ENCODE measurements at places on chromosomes 7 and 10.

- peak; percentile 73 for DNase-seq
Measured at GRCh38 chr7:139341058-139341775, at the start of gene FMC1. Gene FMC1, plus strand, starts transcription at chr7:139341337. Its CDS starts 48 bp downstream, at chr7:139341385.

GRCh38 chr10:99450624-99451498, 20.4 kb upstream of the GOT1 start:
- no peak for DNase-seq

DNA sequence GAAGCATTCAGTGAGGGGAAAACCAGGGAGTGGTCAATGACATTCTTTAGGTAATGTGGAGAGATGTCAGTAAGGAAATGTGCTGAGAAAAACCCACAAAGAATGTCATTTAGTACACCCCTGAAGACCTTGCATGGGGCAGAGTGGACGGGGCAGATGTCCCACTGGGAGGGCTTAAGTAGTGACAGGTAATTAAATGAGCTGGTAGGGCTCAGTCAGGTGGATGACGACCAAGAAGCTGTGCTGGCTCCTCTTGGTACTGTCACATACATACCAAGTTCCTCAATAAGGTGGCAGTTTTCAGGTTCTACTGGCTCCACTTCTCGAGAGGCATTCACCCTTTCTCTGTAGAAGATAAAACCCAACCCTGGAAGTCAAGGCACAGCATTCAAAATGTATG, 1.8 kb downstream of the PON3 start:
- DNase-seq: no peak

DNA sequence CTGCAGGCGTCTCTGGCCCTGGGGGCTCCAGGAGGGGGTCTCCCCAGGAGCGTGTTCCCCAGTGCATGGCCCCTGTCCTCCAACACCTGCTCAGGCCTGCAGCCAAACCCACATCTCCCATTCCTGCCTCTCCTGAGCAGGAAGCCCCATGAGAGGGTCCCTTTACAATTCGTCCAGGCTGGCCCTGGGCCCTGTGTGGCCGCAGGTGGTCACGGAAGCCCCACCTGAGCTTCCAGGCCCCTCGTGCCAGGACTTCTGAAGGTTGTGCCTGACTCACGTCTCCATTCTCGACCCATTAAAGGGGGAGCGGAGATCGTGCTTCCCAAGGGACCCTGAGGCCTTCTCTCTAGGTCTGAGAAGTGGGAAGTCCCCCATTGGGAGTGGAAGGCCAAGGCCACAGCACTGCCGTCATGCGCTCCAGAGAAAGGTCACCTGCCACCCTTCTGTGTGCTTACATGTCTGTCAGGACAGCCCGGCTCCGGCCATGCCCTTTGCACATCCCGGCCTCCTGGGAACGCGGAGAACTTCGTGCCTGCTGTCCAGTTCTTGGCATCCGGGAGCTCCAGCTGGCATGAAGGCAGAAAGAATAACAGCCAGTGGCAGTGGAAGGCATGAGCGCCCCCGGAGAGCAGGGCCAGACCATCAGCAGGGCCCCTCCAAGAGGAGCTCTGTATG, 382.3 kb downstream of the DNAJB6 start:
- DNase-seq: no peak

DNA sequence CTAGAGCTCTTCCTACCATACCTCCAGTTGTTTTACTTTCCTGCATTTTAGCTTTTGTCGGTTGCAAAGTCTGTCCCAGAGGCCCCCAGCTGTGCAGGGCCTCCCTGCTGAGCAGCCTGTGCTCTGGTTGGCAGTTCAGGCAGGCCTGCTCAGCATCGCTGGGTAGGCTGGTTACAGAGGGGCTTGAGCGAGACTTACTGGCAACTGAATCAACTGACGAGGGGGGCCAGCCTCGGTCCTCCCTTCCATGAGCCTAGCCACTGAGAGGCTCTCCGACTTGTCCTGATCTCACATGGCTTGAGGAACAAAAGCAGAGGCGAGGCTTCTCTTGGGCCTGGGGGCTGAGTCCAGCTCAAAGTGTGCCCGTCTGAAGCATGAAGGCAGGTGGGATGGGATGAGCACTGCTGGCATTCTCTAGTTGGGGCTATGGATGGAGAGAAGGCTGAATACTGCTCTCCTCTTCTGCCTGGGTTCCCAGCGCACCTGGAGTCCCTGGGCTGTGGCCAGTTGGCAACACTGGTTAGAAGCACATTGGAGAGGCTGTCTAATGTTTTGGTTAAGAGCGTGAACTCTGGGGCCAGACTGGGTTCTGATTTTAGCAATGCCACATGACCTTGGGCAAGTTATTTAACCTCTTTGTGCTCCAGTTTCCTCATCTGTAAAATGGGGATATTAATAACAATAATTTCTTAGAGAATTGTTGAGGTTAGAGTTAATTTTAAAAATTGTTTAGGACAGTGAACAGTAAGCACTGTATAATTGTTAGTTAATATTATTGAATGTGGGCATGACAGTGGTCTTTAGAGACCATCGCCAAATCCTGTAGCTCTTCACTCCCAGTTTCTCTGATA, 6.9 kb upstream of the SFRP5 start:
- no peak for DNase-seq

GRCh38 chr7:134355927-134356326, 39.2 kb upstream of the SLC35B4 start:
- no peak for DNase-seq

DNA sequence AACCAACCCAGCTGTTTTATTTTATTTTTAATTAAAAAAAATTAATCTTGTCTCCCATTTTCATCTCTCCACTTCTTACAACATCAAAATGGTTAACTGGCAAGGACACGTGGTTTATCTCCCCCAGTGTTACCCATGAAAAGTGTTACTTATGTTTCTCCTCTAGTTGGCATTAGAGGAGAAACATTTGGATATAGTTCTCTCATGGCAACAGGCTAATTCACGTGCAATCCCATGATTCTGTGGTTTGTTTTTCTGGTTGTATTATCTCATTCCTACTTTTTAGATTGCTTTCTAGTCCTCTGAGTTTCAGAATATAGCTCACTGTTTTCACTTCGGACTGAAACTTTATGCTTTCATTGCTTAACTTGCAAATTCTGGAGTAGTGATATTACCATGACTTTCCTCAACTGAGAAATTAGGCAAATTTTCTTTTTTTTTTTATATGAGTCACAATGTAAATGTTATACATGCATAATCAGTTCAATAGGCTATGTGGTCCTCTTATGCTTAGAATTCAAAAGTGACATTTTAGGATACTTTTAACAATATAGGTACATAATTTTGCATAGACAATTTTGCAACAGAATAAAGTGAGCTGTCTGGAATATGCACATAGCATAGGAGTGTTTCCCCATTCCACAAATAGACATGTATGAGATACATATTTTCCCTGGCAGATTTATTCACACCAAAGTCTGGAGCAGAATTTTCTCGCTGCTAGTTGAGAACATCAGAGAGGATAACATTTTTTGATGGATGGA, 43.0 kb downstream of the LHFPL3 start:
- no peak for DNase-seq

- no peak for DNase-seq
Measured at GRCh38 chr10:131946321-131946751, 35.4 kb downstream of the BNIP3 start.

- no peak for DNase-seq
Measured at GRCh38 chr7:137741443-137741842, 105.3 kb downstream of the DGKI start.

DNA sequence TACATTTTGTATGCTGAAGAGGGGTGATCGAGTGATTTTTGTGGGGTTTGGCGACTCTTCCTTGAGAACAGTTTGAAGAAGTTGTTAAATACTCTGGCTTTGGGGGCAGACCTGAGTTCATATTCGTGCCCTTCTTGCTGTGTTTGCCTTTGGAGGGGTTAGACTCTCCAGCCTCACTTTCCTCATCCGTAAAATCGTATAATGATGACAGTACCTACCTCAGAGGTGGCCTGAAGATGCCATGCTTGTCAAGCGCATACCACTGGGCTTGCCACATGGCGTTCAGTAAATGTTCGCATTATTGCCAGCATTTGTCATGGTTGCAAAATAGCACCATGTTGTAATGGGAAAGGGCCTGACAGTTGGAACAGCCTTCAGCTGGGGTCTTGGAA, 1.3 kb downstream of the STK17A start:
- peak; percentile 10 for DNase-seq
